ENCODE measurements at places on chromosomes 1 and 21.

DNA sequence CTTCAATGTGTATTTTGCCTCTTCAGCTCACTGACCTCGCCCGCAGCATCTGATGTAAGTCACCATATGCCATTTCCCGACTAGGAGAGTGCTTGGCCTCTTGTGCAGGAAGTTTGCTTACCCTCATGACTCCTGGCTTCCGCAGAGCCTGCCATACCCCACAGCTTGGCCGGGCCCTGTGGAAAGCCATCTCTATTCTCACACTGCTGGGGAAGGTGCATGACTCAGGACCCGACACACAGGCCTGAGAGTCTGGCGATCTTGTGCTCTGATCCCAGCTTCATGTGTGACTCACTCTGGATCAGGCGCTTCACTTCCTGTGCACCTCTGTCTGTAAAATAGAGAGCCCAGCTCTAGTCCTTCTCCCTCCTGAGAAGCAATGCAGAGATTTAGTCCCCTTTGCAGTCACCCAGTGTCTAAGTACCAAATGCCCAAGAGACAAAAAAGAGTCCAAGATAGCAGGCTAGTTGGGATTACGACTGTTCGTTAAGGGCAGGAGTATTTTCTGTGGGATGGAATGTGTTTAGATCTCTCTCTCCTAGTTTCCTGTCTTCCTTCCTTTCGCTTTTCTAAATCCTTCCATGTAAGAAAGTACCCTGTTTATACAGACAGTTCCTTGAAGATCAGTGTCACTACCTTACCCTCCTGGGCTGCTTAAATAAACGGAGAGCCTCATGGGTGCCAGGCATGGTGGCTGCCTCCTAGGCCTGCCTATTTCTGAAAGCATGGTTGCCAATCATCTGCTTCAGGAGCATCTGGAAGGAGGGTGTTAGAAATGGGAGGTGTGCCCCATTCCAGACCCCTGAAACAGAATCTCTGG lies 62.8 kb upstream of the KIF26B start:
- no peaks in the 10 kb centered on the region for H3K4me1 ChIP-seq
- DNase-seq: no peak
- H3K36me3 ChIP-seq: no peaks in the 10 kb centered on the region
- H3K4me3 ChIP-seq: no peak overlapping the region

DNA sequence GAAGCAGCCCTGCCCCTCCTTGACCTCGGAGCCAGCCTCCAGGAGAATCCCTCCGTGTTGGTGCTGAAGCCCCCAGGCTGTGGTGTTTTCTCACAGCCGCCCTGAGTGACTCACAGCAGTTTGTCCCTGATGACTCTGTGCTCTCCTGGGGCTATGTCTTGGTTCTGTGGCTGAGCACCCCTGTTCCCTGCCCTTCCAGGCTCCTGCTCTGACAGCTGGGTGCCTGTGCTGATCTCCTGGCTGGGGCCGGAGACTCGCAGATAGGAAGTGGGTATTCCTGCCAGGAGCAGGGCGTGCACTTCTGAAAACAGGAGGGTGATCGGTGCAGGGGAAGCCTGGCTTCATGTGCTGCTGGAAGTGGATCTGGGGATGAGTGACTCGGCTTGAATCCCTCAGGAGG lies 34.5 kb downstream of the POFUT2 start:
- no peaks in the 10 kb centered on the region for H3K36me3 ChIP-seq
- no peak overlapping the region for H3K4me3 ChIP-seq

DNA sequence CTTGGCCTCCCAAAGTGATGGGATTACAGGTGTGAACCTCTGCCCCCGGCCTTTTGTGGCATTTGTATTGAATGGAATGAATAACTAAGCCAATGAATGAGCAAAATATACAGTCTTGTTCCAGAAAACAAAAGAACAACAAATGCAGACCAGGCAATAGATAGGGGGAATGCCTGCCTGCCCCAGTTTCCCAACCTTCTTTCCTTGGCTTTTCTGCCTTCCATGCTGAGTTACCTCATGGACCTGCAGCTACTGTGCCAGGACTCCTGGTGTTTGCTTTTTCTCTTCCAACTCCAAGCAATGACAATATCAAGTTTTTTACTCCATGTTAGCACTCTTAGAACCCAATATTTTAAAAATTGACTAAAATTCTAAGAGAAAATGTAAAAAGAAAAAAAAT lies 58.6 kb upstream of the BACH1 start:
- no peaks in the 10 kb centered on the region for H3K4me1 ChIP-seq
- no peak overlapping the region for H3K27ac ChIP-seq
- no peaks in the 10 kb centered on the region for H3K36me3 ChIP-seq
- H3K4me3 ChIP-seq: no peak overlapping the region
- H3K27me3 ChIP-seq: no peaks in the 10 kb centered on the region

GRCh38 chr21:34022627-34023335 lies 50.6 kb upstream of the MRPS6 start:
- H3K36me3 ChIP-seq: no peaks in the 10 kb centered on the region
- H3K27ac ChIP-seq: peak overlapping the region; percentile 8
- no peaks in the 10 kb centered on the region for H3K27me3 ChIP-seq
- no peak overlapping the region for H3K4me3 ChIP-seq

DNA sequence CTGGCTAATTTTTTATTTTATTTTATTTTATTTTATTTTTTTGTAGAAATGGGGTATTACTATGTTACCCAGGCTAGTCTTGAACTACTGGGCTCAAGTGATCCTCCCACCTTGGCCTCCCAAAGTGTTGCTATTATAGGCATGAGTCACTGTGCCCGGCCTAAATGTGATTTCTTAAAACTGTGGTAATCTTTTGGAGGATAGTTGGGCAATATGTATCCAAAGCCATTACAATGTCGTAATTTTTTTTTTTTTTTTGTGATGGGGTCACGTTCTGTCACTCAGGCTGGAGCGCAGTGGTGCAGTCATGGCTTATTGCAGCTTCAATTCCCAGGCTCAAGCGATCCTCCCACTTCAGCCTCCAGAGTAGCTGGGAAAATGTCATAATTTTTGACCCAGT lies 14.2 kb downstream of the ETV3L start:
- H3K4me3 ChIP-seq: no peak overlapping the region
- no peak overlapping the region for H3K27ac ChIP-seq
- peak; percentile 4 for DNase-seq
- H3K4me1 ChIP-seq: no peaks in the 10 kb centered on the region

GRCh38 chr1:22488319-22488718 lies 36.7 kb downstream of the ZBTB40 start:
- no peaks in the 10 kb centered on the region for H3K27me3 ChIP-seq
- no peak overlapping the region for H3K4me3 ChIP-seq
- H3K4me1 ChIP-seq: no peaks in the 10 kb centered on the region
- H3K27ac ChIP-seq: no peak overlapping the region
- DNase-seq: no peak

DNA sequence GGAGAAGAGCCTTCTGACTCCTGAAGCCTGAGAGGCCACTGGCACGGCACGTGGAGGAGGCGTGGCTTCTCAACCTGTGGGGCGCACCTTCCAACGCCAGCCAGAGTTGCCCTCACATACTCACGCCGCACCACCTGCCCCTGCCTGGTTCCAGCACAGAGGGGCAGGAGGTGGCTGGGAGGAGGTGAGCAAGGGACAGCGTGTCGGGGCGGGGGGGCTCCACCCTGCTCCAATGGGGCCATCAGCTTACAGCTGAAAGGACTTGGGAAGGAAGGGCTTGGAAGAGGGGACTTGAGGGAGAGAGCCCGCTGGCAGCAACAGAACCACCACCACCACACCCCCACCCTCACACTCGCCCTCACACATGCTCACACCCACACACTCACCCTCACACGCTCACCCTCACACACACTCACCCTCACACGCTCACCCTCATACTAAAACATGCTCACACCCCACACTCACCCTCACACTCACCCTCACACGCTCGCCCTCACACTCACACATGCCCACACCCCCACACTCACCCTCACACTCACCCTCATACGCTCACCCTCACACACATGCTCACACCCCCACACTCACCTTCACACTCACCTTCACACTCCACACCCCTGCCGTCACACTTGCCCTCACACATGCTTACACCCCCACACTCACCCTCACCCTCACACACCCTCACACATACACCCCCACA lies 41.6 kb upstream of the EDN2 start:
- H3K27me3 ChIP-seq: no peaks in the 10 kb centered on the region
- DNase-seq: no peak
- H3K4me1 ChIP-seq: no peaks in the 10 kb centered on the region
- H3K36me3 ChIP-seq: no peaks in the 10 kb centered on the region

DNA sequence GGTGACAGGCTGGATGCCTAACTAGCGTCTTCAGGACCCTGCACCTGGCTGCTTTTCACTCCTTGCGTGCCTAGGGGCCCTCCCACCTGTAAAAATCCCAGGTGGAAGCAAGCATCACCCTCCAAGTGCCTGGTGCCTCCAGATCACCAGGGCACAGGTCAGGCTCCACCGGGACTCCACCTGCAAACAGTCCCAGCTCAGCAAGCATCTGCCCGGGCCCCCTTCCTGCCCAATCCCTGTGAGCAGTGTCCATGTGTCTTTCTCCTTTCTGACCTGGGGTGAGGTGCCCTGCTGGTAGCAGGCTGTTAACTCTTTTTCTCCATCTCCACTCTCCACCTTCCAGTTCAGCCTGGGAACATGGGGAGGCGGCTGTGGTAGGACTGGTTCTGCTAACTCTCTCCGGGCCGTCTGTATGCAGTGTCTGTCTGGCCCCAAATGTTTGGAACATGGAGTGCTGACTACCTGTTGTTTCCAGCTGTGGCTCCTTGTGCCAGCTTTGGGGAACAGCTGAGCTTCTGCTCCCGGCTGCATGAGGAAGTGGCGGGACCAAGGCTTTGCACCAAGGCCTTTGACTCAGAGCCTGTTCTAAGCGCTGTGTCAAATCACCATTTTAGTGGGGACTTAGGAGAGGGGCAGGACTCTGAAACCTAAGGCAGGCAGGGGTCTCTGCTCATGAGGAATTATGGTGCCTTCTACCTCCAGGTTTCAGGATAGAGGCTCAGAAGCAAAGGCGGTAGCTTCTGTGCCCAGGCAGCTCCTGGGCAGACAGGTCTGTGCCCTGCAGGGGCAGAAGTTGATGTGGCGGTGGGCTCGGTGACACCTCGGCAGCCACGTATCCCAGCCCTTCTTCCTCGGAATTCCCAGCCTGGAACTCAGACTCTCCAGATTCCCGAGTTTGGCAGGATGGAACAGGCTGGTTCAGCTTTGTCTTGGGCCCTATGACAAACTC lies 5.5 kb downstream of the GPR137B start:
- H3K4me3 ChIP-seq: no peak overlapping the region
- H3K36me3 ChIP-seq: no peaks in the 10 kb centered on the region
- H3K27ac ChIP-seq: no peak overlapping the region
- no peak for DNase-seq
- no peaks in the 10 kb centered on the region for H3K4me1 ChIP-seq
- no peaks in the 10 kb centered on the region for H3K27me3 ChIP-seq

DNA sequence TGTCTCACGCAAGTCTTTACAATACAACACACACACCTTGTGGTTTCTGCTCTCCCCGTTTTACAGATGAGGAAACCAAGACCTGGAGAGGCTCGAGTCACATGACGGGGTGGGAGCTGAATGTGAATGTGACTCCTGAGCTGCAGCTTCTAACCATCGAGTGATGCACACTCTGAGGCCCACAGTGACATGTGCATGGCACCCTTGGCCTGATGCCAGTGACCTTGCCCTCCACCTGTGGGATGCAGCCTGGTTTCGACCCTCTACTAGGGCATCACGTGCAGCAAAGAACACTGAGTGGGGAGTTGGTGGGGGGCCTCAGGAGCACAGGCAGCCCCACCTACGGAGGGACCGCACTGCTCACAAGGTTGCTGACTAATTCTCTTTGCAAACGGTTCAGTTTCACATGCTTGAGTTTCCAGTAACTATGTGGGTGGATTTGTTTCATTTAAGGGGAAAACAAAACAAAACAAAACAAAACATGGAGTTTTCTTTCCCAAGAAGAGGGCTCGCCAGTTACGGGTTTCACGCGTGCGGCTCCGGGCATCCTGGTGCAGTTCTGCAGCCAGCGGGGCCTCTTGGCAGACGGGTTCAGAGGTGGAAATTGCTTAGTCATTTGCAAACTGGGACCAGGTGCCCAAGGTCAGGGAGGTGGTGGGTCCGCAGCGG lies 22.9 kb downstream of the SPSB1 start:
- no peak for DNase-seq
- H3K4me1 ChIP-seq: no peaks in the 10 kb centered on the region
- no peak overlapping the region for H3K27ac ChIP-seq
- no peaks in the 10 kb centered on the region for H3K27me3 ChIP-seq

DNA sequence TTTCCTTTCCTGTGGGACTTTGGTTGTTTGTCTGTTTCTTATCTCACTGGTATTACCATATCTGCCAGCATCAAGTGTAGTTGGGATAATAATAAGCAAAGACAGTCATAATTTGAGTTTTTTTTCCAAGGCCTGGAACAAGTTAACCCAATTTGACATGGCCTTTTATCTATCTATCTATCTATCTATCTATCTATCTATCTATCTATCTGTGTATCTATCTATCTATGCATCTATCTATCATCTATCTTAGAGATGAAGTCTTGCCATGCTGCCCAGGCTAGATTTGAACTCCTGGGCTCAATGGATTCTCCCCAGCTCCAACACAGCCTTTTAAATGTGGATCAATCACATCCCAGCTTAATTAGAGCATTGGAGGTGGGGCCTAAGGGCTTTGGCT lies 174.1 kb upstream of the CSF3R start:
- no peak for DNase-seq
- H3K4me3 ChIP-seq: no peak overlapping the region
- no peak overlapping the region for H3K27ac ChIP-seq
- H3K4me1 ChIP-seq: no peaks in the 10 kb centered on the region

DNA sequence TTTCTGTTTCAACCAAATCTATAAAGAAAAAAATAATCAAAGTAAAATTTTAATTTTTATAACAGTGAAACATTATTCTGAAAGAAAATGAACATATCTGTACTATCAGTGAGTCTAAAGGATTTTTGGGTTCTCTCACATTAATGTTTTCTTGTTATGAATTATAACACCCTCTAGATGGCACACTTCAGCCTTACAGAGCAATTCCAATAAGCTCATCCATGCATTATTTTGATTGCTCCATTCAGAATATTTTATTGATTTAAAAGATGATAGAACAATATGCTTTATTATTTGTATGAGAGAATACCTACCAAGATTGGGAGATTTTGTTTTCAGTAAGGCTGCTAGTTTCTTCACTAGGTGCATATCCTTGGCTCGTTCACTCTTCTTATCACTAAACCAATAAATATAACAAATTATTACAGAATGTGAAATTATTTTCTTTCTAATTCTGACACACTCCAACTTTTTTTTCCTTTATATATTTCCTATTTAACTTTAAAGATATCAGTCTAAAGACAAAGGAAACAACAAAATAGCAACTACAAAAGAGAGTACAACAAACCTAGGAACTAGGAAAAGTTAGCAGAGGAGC lies 82.4 kb downstream of the RAB3GAP2 start:
- H3K4me1 ChIP-seq: no peaks in the 10 kb centered on the region
- H3K36me3 ChIP-seq: peaks cover 11% of the 10 kb centered on the region
- H3K27ac ChIP-seq: no peak overlapping the region
- DNase-seq: no peak
